ENCODE measurements at places on chromosomes 11 and 22.
A peak's percentile ranks its signal among the peaks of the same experiment; 100 is the strongest.

GRCh38 chr11:46271875-46272815 is 5.3 kb upstream of the CREB3L1 start:
- DNase-seq = no peak

- DNase-seq = no peak
Measured at GRCh38 chr22:50315289-50316113, 8.1 kb upstream of the PLXNB2 start.

DNA sequence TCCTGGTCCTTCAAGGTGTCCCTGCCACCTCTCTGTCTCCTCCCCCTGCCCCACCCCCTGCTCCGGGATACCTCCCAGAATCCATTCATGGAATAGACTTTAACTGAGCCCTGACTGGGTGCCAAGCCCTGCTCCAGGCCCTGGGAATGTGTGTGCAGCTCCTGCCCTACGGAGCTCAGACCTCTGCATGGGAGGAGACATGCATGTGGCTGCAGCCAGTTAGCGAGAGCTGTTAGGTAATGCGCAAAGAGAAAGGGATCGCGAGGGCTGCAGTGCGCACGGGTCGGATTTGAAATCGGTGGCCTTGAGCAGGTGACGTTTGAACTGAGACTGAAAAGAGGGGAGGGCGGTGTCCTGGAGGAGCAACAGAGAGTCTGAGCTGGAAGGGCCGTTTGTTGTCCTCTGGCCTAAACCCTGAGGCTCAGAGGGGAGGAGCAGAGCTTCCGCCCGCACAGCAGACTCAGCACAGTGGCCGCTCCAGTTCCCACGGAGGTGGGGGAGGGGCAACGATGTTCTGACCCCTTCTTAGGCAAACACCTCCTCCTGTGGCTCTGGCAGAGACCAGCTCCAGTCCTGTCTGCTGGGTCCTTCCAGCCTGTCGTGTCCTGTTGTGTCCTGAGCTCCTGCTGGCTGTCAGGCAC is 19.8 kb upstream of the LRRC10B start:
- no peak for DNase-seq

DNA sequence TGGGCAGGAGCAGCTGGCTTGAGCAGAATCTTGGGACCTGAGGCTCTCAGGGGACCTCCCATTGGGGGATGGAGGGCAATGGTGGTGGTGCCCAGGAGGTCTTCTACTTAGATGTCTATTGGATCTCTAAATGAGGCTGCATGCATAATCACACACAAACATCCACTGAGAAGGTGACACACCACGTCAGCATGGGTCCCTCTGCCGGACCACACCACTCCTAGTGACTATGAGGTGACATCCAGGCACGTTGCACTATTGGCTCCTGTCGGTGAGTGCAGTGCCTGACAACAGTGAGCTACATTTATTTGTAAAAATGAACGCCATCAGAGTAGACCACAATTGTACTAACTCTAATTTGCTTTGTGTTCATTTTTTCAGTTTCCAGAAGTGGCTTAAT is 2.3 kb upstream of the APOA4 start:
- no peak for DNase-seq

GRCh38 chr11:22115470-22116029 is 77.3 kb upstream of the ANO5 start:
- no peak for DNase-seq

- no peak for DNase-seq
Measured at GRCh38 chr11:17519061-17519885, 24.9 kb downstream of the USH1C start.

DNA sequence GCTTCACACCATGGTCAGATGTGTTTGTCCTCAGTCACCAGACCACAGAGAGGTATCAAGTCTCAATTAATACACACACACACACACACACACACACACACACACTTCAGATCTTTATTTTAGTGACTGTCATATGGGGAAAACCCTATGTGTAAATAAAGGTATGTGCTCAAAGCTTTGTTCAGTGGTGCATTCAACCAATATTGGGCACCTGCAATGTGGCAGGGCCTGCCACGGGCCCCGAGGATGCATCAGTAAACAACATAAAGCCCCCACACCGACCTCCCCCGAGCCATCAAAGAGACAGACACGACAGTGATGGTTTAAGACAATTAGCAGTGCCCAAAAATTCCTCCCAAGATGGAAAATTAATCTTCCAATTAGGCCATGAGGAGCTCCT is 51.6 kb downstream of the SHANK2 start:
- DNase-seq = no peak

DNA sequence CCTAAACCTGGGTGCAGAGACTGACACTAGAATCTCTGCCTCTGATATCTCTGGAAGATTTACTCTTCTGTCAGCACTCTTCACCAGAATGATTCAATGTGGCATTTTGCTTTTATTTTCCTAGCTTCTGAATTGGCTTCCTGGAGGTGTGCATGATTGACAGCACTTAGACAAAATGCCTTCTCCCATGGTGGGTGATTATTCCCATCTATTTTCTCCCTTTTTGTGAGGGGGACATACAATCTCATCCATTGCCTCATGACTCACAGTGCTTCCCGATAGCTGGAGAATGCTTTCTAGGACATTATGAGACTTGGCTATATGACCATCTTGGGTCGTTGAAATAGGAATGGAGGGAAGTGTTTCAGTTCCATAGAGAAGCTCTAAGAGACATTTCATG is 4.0 kb upstream of the TRIM68 start:
- no peak for DNase-seq

- no peak for DNase-seq
Measured at GRCh38 chr11:65868076-65868667, 4.4 kb downstream of the EFEMP2 start.

- no peak for DNase-seq
Measured at GRCh38 chr11:650482-650881, 13.4 kb downstream of the DRD4 start.

- DNase-seq = peak; percentile 20
Measured at GRCh38 chr22:20803696-20804324, 29.9 kb downstream of the SERPIND1 start.

All from stimulated activated CD4-positive, alpha-beta T cell treated with anti-CD3 and anti-CD28 coated beads, Interleukin-4, amount 100 ng/mL, for 24 hours (primary cell).